ENCODE measurements at places on chromosomes 2 and 18. TPM values are rescaled to one million over a fixed set of nuclear protein-coding genes. Genes with fewer than 3 reads are reported as not detected.

CXCR2 gene
- total RNA-seq, result not detected

DNA sequence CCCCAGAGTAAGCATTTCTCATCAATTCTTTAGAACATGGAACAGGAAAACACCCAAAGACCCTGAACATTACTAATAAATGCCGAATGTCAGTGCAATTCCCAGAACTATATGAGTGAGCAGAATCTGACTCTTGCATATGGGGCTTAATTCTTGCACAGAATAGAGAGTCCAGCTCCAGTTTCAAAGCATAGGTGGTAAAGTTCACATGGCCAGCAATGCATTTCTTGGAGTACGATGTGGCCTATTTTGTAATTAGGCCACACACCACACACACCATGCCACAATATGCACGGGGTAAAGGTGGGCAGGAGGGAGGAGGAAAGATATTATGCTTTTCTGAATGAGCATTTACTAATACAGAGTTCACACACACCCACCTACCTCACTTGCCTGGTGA lies 56.5 kb downstream of the PLA2R1 start:
- no peak for DNase-seq

GRCh38 chr2:234910186-234910679 lies 41.6 kb upstream of the SH3BP4 start:
- DNase-seq, result no peak

PTPN2 gene
- total RNA-seq, result 68.8 TPM

ALPG gene
- not detected for total RNA-seq

- no peak for DNase-seq
Measured at GRCh38 chr2:88813612-88814011, 122.1 kb downstream of the RPIA start.

PROKR1 gene
- total RNA-seq, result not detected

TTC21B gene
- total RNA-seq, result 21.3 TPM

DNA sequence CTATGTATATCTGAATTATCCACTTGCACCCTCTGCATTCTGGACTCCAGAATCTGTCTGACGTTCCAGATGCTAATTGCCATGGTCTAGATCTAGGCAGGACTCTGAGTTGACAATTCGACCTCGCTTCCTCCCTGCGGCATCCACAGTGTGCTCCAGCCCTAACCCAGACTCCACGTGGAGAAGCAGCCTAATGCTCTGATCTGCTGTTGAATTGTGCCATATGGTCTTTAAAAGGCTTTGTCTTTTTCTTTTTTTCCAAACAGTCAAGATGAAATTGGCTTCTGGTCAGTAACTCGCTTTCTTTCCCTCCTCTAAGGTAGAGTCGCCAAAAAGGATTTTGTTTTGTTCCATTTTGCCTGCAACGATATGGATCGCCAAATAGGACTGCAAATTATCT lies 752.6 kb upstream of the ID2 start:
- DNase-seq, result no peak

DNA sequence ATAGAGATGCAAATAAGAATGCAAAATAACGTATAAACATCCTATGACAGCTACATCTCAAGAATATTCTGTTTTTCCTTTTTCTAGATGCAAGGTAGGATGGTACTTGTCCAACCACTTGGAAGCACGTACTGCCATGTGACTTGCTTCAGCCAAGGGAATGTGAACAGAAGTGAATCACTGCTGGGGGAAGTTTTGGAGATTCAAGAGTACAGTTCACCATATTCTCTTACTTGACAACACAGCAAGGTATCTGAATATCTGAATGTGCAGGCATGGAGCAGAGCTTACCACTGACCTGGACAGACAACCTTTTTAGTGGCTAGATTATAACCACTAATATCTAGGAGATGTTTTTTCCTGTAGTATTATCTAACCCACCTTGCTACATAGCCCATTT lies 53.0 kb downstream of the TRIP12 start:
- DNase-seq, result no peak

DNA sequence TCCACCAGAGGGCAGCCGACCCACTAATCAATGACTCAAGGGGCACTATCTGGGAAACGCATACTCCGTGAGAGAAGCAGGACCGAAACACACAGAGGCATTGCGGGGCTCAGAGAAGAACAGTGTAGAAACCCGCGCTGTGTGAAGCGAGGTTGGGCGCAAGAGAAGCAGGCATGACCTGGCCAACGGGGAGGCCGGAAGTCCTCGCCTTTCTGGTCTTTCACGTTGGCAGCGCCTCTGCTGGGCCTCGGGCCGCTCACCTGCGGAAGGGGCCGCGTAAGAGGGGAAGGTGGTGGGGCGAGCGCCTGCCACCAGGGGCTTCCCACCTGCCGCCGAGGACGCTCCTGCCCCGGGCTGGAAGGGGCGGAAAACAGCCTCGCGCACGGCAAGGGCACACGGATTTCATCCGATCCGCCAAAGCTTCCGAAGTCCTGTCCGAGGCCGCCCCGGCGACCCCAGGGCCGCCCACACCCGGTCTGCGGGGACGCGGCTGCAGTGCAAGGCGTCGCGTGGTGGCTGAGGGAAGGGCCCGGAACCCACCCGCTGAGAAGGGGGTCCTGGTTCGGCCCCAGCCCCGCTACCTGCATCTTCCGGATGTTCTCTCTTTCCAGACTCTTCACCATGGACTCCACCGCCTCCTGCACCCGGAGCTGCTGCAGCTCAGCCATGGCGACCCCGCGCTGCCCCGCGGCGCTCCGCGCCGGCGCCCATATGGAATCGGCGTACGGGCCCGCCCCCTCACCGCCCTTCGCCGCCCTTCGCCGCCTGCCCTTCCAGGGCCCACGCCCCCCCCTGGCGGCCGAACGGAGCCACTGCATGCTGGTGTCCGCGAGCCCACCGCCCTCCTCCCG lies at the start of gene FAM136A:
Gene FAM136A (minus strand): TSS at position 724 of the 851 bp plus-strand sequence. CDS start 56 bp downstream, at position 668.
- peak; percentile 93 for DNase-seq

CCDC102B gene
- total RNA-seq, result 2.1 TPM

BMP10 gene
- total RNA-seq, result not detected

DNA sequence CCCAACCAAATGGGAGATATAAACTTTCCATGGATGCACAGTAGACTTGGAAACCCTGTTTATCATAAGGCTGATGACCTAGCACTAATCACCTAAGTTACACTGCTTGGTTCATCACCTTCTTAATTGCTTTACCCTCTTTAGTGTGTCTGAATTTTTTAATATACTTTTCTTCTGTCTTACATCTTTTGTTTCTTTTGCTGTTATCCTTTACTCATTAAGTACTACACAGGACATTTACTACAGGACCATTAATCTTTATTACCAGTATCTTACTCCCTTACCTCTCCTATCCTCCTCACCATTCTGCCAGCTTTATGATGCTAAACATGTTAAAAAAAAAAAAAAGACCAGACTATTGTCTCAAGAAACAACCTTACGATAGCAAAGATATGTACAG lies 333.6 kb downstream of the KIAA1328 start:
- no peak for DNase-seq

DNA sequence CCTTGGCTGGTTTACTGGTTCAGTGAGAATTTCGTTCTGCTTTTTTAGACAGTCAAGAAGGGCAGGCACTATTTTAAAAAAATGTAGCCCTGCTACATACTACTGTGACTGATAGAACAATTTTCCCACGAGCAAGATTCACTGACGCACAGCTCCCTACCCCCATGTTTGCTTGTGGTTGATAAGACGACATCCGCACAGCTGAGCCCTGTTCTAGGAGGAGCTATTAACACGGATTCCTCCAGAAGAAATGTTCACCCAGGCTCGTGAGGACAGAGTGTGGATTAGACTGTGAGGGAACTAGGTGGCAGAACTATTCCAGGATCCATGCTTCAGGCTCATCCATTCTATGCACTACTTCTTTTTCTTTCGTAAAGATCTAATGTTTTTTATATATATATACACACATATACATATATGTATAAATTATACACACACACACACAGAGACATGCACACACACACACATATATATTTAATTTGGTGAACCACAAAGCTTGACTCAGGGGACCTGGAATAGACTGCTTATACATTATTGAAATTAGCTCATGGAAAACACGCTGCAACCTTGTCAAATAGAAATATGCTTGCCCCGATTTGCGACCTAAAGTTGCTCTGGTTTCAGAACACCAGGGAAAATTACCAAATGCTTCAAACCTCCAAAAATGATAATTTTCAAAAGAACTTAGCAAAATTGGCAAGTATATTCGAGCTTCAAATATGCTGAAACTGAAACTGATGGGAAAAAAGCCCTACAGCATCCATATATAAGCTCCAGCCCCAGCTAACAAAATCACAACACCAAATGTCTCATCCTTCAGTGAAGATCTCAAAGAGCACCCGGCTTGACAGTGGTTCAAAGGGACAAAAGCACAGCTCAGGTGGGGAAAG lies 370.4 kb downstream of the SOCS6 start:
- DNase-seq, result peak; percentile 47

ALLC gene
- not detected for total RNA-seq

PER2 gene
- 5.5 TPM for total RNA-seq

GALR1 gene
- not detected for total RNA-seq

DAPL1 gene
- not detected for total RNA-seq

DNA sequence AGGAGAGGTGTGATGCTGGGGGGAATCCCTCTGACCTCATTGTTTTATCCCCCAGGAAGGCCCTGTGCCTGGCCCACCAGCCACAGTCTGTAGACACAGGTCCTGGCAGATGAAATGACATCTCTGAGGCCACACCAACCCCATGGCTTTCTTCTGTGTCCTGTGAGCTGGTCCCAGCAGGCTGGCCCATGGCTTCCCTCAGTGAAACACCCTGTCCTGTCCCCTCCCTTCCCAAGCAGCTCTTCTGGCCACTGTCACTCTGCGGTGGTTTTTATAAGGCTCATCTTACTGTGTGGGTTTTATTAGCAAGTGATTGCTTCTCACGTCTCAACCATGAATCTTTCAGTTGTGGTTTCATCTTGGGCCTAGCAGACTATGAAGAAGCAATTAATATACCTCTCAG lies 102.8 kb upstream of the STPG4 start:
- DNase-seq, result no peak

GRCh38 chr2:236889791-236890704 lies 195.6 kb upstream of the COPS8 start:
- no peak for DNase-seq

INO80D gene
- 15.3 TPM for total RNA-seq

LINC00305 gene
- total RNA-seq, result not detected

GRCh38 chr18:3360211-3360610 lies 89.8 kb upstream of the TGIF1 start:
- DNase-seq, result no peak

- peak; percentile 60 for DNase-seq
Measured at GRCh38 chr2:227456772-227457171, 15.2 kb upstream of the AGFG1 start.

GRB14 gene
- not detected for total RNA-seq

- no peak for DNase-seq
Measured at GRCh38 chr18:22946846-22947245, 13.7 kb downstream of the RBBP8 start.

- no peak for DNase-seq
Measured at GRCh38 chr2:135863233-135863632, 13.0 kb downstream of the MCM6 start.

DNA sequence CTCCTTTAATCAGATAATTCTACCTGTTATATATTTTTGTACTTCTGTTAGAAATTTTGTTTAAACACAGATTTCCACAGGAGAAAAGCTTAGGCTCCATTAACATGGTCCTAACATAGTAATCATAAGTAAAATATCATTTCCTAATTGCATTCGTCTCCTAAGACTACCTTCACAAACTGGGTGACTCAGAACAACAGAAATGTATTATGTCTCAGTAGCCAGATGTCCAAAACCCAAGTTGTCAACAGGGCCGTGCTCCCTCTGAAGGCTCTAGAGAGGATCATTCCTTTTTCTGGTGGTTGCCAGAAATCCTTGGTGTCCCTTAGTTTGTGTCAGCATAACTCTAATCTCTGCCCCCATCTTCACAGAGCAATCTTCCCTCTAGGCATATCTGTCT lies 5.4 kb downstream of the FBXO15 start:
- DNase-seq, result no peak

DNA sequence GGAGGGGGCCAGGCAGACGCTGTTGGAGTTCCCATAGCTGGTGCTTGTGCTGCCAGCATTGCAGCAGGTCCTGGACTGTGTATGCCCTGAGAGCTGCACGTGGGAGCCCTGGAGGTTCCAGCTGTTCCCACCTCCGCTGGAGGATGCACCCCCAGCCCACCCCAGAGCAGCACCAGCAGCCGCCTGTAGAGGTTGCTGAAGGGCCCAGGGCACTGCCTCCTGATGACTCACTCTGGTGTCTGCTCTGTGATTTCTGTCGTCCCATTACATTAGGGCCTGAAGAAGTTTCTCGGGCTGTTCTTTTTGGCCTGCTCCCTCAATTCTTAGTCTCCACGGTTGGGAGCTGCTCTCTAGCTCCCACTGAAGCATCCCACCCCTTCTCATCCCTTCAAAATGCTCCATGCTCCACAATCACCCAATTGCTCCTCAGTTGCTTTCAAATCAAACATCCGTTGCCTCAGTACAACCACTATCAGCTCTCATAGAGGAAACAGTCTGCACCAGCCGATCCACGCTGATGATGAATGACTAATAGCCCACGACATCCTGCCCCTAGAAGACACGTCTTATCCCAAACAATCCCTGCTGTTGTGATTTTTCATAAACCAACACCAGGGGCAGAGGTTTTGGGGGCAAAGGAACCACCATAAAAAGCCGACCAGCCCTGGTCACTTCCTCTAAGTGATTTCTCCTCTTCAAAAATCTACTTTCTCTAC lies 65.2 kb upstream of the RNF152 start:
- no peak for DNase-seq

GRCh38 chr2:73070643-73071359 lies 711 bp downstream of the SFXN5 start:
- peak; percentile 58 for DNase-seq

SERPINB3 gene
- not detected for total RNA-seq

DNA sequence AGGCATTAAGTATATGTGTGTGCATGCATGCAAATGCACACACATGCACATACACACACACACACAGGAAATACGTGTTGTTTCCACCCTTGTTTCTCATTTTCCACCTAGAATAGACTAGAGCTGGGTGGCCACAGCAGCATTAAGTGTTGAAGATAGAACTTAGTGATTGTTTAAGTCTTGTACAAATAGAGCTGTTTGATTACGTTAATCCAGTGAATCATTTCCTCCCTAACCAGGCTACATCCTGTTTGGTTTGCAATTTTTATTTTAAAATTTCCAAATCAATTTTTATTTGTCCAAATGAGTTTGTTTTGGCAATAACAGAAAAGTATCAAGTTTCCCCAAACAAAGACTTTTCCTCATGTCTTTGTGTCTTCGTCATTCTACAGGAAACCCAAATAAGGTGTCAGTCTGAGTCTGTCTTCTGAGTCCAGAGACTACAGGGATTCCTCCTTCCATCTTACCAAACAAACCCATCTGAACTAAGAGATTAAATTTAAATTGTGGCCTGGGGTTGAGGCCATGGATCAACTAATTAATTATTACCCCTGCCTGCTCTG lies 74.6 kb upstream of the GALNT5 start:
- DNase-seq, result no peak
